T-helper 2 cell treated with Interferon-gamma antibody and Interleukin-4, amounts not matched to agents 5 μg/mL and 100 μg/mL, for 36 hours (primary cell): ENCODE measurements at places on chromosomes 6 and 20.
A peak's percentile ranks its signal among the peaks of the same experiment; 100 is the strongest.

GRCh38 chr6:36964349-36964748, 9.8 kb downstream of the PI16 start:
- DNase-seq, result no peak

DNA sequence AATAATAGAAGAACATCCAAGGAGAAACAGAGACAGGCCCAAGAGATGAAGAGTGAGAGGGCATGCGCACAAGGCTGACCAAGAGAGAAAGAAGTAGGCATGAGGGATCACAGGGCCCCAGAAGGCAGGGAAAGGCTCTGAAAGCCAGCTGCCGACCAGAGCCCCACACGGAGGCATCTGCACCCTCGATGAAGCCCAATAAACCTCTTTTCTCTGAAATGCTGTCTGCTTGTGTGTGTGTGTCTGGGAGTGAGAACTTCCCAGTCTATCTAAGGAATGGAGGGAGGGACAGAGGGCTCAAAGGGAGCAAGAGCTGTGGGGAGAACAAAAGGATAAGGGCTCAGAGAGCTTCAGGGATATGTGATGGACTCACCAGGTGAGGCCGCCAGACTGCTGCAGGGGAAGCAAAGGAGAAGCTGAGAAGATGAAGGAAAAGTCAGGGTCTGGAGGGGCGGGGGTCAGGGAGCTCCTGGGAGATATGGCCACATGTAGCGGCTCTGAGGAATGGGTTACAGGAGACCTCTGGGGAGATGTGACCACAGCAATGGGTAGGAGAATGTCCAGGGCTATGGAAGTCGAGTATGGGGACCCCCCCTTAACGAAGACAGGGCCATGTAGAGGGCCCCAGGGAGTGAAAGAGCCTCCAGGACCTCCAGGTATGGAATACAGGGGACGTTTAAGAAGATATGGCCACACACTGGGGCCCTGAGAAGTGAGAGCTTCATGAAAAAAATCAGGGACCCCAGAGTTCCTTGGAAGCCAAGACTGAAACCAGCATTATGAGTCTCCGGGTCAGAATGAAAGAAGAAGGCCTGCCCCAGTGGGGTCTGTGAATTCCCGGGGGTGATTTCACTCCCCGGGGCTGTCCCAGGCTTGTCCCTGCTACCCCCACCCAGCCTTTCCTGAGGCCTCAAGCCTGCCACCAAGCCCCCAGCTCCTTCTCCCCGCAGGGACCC, 981 bp upstream of the TNF start:
- DNase-seq, result peak; percentile 56

DNA sequence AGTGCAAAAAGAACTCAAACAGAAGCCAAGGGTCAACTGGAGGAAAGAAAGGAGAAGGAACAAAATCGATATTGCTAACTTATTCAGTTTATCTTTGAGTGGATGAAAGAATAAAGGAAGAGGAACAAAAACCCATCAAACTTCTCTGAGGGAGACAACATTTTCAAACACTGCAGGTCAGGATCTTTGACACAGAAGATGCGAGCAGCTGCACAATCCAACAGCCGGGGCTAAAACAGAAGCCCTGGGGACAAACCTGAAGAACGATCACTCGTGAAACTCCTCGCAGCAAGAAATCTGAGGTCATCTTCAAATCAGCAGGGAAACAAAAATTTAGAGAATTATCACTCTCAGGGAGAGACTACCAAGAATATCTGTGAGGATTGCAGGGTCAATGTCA, 14.2 kb downstream of the SLC23A2 start:
- DNase-seq, result no peak

- DNase-seq, result peak; percentile 12
Observed at GRCh38 chr6:150418827-150419594, 50.2 kb downstream of the IYD start.

- DNase-seq, result no peak
Observed at GRCh38 chr20:31712112-31712553, 10.5 kb downstream of the BCL2L1 start.

- no peak for DNase-seq
Observed at GRCh38 chr6:95574811-95575210, 2.5 kb upstream of the MANEA start.

- no peak for DNase-seq
Observed at GRCh38 chr6:12314751-12315150, 24.6 kb downstream of the EDN1 start.

DNA sequence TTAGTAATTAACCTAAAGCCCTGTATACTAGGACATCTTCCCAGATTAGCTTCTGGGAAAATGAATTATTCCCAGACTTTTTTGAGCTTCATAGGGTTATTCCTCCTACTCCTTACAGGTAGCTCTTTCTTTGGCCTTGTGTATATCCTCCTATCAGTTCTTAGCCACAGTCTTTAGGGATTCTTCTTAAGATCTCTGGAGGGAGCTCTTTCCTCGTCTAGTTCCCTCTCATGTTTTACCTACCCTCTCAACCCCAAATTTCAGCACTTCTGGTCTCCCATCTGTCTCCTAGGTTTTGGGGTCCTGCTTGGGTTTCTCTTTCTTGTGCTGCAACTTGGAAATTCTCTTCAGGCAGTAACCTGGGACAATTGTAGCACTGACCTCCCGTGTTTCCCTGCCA, 46.4 kb upstream of the SLC35B3 start:
- no peak for DNase-seq

DNA sequence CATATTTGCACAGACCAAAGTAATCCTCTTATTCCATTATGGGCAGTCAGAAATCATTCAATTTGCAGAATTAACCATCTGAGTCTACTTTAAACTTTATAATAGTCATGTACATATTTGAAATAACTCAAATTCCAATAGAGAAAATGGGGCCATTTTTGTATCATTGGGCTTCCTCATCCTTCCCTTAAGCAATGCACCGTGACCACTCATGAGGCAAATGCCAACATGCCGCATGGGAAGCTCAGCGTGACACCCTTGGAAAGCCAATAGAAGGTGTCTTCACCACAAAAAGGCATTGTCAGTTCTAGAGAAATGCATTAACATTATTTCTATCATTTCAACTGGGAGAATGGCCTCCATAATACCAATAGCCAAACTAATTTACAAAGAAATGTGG, 38.5 kb downstream of the SIM1 start:
- no peak for DNase-seq

GRCh38 chr6:104718672-104719071, 141.0 kb downstream of the HACE1 start:
- DNase-seq, result no peak

DNA sequence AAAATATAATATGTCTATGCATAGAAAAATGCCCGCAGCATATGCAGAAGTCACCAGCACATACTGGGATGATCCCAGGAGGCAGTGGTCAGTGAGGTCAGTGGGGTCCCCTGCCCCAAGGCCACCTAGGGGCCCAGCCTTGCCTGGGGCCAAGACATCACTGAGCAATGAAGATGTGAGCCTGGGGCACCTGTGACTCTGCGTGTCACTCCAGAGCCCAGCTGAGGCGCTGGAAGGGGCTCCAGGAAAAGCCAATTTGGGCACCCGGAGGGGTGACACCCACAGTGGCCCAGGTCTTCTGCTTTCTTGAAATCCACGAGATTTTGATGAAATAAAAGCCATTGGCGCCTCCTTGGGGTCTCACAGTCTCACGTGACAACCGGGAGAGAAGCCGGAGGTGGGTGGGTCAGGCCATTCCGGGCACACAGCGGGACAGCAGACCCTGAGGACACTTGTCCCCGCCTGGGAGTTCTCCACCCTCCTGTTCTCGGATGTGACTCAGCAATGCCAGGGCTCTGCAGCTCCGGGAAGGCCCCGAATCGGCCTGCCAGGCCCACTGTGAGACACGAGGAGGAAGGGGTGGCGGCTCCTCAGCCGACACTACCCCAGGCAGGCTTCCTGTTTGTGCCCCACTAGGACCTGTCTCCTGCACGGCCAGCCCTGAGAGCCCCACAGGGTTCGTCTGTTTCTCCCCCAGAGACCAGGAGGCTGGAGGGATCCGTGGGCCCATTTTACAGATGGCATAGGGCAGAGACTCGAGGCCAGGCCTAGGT, 24.4 kb upstream of the SLCO4A1 start:
- peak; percentile 69 for DNase-seq

GRCh38 chr6:11968241-11968806, 43.8 kb upstream of the HIVEP1 start:
- DNase-seq, result no peak

DNA sequence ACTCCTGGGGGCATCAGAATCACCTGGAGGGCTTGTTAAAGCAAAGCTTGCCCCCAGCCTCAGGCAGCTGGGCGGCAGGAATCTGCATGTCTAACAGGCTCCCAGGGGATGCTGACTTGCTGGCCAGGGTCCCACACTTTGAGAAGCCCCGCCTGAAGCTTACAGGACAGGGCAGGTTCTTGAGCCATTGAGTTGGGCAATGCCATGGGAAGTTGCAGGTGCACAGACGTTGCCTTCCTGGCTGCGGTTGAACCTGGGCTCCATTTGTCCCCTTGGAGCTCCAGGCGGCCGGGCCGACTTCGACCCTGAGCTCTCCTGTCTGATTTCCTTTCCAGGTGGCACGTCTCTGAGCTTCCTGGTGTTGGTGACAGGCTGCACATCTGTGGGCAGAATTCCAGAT, 46.8 kb downstream of the SYNJ2 start:
- DNase-seq, result no peak

DNA sequence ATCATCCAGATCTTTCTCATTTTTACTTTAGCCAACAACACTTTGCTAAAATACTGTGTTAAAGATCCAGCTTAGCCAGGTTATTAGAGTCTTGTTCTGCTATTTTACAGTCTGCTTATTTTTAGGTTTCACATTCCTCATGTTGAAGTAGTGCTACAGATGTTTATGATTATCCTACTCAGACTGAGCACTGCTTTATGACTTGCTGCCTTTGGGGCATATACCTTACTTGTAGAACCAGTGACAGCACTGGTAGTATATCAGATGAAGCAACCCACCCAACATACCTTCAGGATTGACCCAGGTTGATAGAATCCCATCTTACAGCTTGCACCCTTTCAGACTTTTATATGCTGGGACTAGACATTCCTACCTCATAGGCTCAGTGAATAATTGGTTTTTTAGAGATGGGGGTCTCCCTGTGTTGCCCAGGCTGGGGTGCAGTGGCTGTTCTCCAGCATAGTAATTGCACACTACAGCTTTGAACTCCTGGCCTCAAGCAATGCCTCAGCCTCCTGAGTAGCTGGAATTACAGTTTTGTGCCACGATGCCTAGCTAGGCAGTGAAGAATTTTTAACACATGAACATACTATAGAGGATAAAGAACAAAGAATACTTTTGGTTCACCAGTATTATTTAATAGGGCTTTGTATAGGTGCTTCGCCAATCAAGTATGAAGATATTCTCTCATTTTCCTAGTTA, 63.8 kb upstream of the DYNLRB1 start:
- no peak for DNase-seq

DNA sequence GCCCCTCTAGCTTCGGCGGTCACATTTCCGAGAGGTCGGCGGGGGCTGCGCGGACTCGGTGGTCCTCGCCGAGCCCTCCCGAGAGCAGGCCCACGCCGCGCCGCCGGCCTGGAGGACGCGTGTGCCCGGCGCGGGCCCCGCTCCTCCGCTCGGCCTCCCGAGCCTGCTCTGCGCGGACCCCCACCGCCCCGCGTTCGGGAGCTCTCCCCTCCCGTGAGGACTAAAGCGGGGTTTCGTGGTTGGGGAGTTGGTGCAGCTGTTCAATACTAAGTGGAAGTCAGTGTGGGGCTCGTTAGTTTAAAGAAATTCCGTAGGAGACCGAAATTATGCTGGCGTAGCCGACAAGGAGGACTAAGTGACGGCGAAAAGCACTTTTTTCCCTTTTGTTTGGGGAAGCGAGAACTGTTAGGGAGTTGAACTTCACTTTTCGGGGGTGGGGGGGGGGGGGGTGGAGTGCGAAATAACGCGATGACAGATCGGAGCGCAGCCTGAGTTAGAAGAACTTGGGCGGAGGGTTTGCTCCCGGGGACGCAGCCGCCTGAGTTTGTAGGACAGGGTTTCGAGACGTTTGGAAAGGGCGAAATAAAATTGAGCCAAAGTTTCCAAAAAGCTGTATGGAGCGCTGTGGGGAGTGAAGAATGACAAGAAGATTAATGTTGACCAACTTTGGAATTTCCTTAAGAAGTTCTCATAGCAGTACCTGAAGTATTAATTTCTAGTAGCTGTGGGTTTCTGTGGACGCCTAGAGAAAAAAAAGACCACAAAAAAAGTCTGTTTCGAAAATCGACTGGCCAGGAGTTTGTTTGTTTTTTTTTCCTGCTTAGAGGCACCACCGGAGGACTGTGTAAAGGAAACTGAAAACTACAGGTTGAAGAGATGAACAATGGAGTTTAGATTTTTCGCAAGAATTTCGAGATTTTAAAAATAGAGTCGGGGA, 1.4 kb downstream of the QKI start:
- peak; percentile 36 for DNase-seq

DNA sequence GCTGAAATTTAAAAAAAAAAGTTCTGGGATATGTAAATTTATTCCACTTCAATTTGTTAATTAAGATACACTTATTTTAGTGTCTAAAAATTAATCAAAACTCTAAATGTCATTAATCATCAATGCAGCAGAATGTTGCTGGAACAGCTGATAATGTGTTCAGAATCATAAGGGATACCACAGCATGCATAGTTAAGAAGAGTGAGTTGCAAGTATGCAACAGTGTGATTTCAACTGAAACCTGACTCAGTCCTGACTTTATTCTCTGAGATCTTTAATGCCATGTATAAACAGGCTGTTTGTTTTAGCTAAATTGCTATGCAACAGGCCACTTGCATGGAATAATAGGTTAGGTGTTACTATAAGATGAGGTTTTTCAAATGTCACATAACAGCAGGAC, 1.4 kb downstream of the GRIK2 start:
- no peak for DNase-seq

- no peak for DNase-seq
Observed at GRCh38 chr6:46296586-46296985, 125.8 kb upstream of the ENPP5 start.

GRCh38 chr20:32391003-32391402, 32.9 kb downstream of the ASXL1 start:
- no peak for DNase-seq

DNA sequence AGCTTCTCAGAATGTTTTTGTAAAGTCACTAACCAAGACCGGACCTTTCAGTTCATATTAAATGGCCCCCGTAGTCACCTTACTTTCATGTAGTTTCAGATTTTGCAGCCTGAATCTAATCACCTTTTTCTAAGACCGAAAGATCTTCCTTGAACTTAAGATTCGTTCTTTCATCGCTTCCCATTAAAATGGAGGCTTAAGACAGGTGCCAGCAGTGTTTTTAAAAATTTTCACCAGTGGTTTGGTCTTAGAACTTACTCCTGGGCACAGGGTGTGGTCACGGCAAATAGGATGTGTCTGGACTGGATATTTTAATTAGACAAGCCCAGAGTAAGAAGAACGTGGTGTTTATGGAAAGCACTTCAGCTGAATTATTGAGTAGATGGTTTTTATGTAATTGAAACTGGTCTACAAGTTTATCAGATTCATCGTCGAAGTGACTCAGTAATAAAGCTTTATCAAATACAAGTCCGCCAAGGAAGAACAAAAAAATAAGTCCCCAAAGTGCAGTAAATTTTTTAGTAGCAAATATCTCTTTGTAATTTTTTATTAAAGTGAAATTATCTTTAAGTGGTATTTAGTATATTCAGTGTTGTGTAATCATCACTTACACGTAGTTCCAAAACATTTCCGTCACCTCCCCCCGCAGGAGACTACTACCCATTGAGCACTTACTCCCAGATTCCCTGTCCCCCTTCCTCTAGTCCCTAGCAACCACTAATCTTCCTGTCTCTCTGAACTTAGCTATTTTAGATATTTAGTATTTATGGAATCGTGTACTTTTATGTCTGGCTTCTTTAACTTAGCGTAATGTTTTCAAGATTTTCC, 868 bp downstream of the SRSF3 start:
- DNase-seq, result no peak
